ENCODE measurements at places on chromosomes 11 and 22.
A peak's percentile ranks its signal among the peaks of the same experiment; 100 is the strongest.

GRCh38 chr11:111114091-111114490 is 131.4 kb upstream of the POU2AF2 start:
- no peaks in the 10 kb centered on the region for H3K36me3 ChIP-seq
- peaks cover 7% of the 10 kb centered on the region for H3K27me3 ChIP-seq
- no peak overlapping the region for H3K27ac ChIP-seq
- H3K4me1 ChIP-seq: no peaks in the 10 kb centered on the region
- no peak for DNase-seq
- H3K4me3 ChIP-seq: no peak overlapping the region

DNA sequence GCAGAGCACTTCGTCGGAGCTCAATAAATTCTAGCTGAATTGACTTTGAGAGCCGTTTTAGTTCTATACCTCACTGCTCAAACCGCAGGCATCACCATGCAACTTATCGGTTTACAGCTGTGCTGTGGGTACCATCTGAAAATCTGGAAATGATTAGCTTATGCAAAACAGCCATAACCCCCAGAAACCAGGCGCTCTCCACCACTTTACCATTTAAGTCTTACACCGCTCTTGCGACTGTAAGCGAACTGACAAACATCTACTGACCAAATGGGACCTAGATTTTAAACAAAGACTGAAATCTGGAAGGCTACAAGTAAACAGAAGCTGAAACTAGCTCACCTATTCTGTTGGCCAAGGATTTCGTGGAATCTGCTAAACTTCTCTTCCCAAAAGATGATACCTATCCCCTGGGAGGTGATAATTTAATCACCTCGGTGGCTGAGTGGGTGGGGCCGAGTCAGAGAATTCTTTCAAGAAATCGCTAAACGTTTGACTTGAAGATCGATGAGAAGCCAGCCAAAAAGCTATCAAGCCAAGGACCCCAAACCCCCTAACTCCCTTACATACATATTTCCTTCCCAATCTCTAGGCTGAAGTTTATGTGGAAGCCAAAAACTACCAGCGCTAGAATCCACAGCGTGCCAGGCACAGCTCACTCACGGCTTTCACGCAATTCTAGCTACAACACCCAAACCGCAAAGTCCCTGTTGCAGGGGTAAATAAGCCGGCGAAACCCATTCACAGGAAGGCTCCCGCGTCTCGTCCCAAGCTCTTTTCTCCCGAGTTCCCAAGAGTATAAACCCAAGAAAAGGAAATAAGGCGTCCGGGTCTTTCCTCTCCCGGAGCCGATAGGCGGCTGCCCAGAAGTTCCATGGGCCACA is 644 bp downstream of the SPTY2D1 start:
- H3K36me3 ChIP-seq: peaks cover 2% of the 10 kb centered on the region
- H3K4me3 ChIP-seq: peak overlapping the region; percentile 97
- peaks cover 23% of the 10 kb centered on the region for H3K4me1 ChIP-seq
- no peaks in the 10 kb centered on the region for H3K27me3 ChIP-seq
- peak overlapping the region; percentile 99 for H3K27ac ChIP-seq

DNA sequence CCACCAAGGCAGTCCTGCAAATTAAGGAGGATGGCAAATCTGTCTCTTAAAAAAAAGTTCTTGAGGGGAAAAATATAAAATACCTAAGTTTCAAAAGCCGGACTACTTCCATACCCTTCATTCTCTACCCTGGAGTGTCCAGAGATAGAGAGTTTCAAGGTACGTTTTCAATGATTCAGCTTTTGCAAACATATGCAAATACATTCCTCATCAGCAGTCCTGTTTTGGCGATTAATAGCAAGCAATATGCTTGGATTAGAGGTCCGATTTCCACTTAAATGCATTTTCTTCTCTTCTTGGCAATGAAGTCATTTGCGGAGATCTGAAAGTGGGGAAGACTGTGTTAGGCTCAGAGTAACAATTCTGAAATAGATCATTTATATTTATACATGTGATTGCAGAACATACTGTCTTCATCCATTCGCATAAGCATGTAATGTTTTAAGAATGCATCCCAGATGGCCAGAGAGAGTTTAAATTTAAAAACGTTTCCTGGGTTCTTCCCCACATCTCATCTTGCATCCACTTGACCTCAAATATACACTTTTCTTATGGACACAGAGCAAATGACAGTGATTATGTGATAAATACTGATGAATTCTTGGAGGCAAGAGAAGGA is 13.8 kb upstream of the TFIP11 start:
- H3K4me3 ChIP-seq: no peak overlapping the region
- peaks cover 31% of the 10 kb centered on the region for H3K36me3 ChIP-seq
- no peaks in the 10 kb centered on the region for H3K27me3 ChIP-seq
- H3K4me1 ChIP-seq: peaks cover 11% of the 10 kb centered on the region

DNA sequence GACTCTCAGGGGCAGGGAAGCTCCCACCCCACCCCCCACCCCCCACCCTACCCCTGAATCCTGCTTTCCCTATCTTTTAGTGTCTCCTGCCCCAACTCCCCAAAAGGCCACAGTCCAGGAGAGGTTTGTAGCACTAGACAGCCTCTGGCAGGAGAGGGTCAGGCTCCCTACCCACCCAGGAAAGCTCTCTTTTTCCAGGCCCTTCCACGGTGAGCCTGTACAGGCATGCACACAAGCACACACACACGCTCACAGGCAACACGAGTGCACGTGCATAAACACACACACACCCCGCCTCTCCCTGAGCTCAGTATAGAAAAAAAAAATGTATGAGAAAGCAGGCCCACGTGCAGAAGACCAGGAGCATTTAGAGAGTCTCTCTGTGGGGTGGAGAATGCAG is 414.0 kb downstream of the MN1 start:
- no peaks in the 10 kb centered on the region for H3K27me3 ChIP-seq
- no peaks in the 10 kb centered on the region for H3K36me3 ChIP-seq
- H3K27ac ChIP-seq: no peak overlapping the region
- H3K4me1 ChIP-seq: no peaks in the 10 kb centered on the region

DNA sequence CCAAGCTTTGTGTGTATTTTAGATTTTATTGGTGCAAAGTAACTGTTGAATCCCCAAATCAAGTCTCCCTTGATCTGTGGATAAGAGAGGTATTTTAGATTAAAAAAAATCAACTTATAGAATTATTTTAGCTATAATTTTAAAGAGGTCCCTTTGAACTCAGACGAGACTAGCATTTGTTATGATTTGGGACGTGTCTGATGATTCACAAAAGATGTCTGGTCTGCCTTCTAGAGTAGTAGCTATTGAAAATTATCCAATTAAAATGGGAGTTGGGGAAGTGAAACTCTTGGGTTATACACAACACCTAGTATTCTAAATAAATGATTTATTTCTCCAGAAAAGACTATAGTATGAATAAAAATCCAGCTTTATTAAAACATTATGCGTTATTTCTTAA is 227.9 kb upstream of the GRIA4 start:
- no peak for DNase-seq
- no peak overlapping the region for H3K4me3 ChIP-seq
- no peaks in the 10 kb centered on the region for H3K4me1 ChIP-seq

DNA sequence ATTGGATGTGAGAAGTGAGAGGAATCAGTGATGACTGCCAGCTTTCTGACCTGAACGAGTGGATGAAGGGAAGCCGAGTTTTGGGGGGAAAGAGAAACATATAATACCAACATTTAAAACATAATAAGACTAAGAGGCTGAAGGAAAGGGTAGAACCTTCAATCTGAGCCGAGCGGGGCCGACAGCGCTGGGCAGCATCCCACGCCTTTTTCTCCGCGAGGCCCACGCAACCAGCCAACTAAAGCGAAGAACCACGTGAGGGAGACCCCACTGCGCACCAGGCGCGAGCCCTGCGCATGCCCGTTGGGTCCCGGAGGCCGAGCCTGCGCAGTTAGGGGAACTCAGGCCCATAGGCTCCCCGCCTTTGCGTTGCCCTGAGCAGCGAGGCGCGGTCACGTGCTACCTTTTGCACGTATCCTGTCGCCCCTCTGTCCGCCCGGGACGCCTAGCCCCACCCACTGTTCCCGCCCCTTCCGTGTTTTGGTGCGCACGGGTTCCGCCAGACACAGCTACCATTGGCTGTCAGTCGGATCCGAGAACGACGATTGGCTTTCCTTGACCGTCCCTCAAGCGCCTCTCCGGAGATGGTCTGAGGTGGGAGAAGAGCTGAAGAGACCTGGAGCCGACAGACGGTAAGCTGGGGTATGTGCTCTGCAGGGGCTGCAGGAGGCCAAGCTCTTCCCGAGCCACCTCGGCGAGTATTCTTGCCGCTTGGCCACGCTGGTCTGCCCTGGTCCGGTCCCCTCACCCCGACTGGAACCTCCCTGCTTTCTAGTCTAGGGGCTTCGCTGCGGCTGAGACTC is at the start of gene HINFP:
HINFP (plus strand) TSS at position 573 of the 803 bp plus-strand sequence. CDS start 5,365 bp downstream, outside the sequence.
- peak; percentile 100 for DNase-seq
- H3K4me3 ChIP-seq: peak within 1 kb of the TSS; percentile 99
- peaks cover 18% of the 10 kb centered on the region for H3K36me3 ChIP-seq
- no peaks in the 10 kb centered on the region for H3K27me3 ChIP-seq

DNA sequence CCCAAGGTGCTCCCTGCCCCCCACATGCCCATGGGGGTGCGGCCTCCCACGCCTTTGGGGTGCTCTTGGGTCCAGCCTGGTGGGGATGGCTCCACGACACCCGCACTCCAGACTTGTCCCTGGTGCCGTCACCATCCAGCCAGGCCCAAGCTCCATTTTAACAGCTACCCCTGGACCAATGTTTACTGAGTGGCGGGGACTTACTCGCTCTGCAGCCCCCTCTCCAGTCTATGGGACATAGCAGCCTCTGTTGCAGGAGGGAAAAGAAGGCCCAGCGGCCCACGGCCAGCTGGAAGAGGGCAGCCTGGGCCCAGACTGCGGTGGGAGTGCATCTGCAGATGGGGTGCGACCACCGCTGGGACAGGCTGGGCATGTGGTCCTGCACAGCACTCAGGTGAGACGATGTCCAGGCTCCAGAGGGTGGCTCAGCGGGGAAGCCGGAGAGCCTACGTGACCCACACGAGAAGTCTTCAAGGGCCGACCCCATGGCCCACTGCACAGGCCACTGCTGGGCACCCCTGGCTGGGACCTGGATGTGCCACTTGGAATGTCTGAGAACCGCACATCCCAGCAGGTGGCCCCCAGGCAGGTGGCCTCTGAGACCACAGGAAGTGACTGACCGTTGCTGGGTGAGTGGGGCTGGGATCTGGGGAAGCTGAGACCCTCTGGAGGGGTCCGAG is 18.1 kb downstream of the IL17REL start:
- no peak overlapping the region for H3K27ac ChIP-seq
- peaks cover 5% of the 10 kb centered on the region for H3K4me1 ChIP-seq
- peaks cover 9% of the 10 kb centered on the region for H3K27me3 ChIP-seq
- DNase-seq: no peak
- no peaks in the 10 kb centered on the region for H3K36me3 ChIP-seq

DNA sequence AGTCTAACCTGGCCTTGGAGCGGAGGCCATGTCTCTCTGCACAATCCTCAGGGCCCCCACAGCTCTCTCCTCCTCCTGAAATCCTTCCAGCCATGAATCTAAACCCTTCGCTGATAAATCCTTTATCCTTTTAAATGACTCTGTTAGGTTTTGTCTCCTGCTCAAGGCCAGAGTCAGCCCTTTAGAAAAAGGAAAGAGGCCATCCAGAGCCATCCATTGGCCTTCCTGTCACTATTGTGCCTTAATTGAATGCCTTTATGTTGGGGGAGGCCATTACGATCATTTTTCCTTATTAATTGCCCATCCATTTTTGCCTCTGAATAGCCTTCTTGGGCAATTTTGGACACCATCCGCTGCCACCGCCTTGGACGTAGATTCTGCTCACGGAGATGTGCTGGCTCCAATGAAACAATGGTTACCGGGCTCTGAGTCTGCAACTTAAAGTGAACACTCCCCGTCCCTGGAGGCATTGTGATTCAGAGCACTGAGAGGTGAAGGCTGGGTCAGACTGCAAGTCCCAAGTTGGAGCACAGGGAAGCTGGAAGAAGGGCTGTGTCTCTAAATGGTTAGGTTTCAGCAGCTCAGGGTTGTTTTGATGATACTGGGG is 213.0 kb upstream of the E2F8 start:
- no peaks in the 10 kb centered on the region for H3K36me3 ChIP-seq
- no peak overlapping the region for H3K27ac ChIP-seq
- no peaks in the 10 kb centered on the region for H3K4me1 ChIP-seq
- peaks cover 23% of the 10 kb centered on the region for H3K27me3 ChIP-seq

- no peaks in the 10 kb centered on the region for H3K27me3 ChIP-seq
- no peaks in the 10 kb centered on the region for H3K36me3 ChIP-seq
- no peak overlapping the region for H3K4me3 ChIP-seq
- no peak overlapping the region for H3K27ac ChIP-seq
- DNase-seq: no peak
Measured at GRCh38 chr11:1508986-1509385, 22.4 kb upstream of the MOB2 start.

DNA sequence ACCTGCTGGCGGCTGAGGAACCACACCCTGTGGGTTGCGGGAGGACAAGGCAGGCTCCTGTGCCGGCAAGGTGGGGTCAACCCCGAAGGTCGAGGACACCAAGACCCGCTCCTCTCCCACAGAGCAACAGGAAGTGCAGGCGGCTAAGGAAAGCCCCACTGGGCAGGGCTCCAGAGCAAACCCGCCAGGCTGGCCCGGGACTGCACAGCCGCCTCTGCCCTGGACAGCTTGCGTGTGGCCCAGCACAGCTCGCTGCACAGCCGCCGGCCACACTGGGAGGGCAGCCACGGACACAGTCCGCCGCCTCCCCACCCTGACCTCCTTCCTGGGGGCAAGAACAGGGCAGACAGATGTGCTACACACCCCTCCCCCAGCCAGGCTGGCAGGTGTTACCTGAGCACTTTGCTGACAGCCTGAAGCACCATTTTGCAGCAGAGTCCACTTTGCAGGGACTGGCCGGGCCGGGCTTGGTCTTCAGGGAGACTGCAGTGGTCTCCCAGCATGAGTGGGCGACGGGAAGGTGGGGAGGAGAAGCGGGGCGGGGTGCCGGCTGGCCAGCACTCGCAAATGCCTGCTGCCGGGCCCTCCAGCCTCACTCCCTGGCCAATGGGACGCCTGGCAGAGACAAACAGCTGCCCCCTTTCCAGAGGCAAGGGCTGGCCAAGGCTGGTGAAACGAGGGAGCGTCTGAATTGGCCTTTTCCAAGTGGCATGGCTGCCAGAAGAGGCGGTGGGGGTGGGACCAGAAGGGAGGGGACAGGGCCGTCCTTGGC is at the start of gene MOB2:
MOB2 (minus strand) TSS at position 726 of the 772 bp plus-strand sequence; CDS start at position 503, 223 bp downstream.
- H3K27ac ChIP-seq: no peak within 1 kb of the TSS
- peaks cover 5% of the 10 kb centered on the region for H3K4me1 ChIP-seq
- DNase-seq: no peak

All from activated CD8-positive, alpha-beta memory T cell treated with anti-CD3 and anti-CD28 coated beads, Interleukin-2, amount 10 ng/mL, durations not matched to agents 7 days and 5 days (primary cell).